ENCODE measurements at places on chromosomes 12 and 14.

DNA sequence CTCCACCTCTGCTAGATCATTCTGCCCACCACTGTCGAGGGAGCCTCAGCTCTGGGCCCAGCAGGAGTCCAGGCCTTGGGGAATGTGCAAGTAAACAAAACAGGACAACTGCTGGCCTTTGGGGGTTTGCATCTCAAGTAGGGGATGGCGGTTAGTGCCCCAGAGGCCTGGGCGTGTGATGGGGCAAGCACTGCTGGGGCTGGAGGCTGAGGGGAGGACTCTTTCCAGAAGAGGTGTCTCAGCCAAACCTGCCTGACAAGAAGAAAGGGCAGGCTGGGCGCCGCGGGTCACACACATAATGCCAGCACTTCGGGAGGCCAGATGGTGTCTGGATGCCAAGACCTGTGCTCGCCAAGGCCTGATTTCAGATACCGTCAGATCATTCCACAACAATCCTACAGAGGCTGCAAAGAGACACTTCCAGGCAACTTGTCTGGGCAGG lies 8.6 kb upstream of the ALDH2 start:
- no peak for DNase-seq

- DNase-seq = no peak
Measured at GRCh38 chr12:6200256-6201212, at the start of gene CD9. Gene CD9, plus strand, starts transcription at chr12:6200400. Its CDS starts 100 bp downstream, at chr12:6200500.

DNA sequence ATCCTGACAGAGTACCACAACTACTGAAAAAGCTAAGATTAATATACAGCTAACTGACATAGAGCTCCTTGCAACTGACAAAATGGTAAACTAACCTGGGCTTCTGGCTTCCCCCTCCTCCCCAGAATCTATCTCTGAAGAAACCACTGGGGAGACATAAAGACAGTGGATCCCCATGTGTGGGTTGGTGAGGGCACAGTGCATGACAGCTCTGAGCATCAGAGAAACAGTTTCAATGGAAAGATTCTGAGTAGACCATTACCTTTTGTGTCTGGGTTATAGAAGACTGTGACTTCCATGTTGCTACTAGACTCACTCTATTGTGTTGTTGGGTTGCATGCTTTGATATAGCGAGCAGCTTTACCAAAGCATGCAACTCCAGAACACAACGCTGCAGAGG lies 247.4 kb downstream of the EFCAB11 start:
- DNase-seq = no peak

- no peak for DNase-seq
Measured at GRCh38 chr12:62625228-62625627, 158.6 kb downstream of the MON2 start.

- DNase-seq = no peak
Measured at GRCh38 chr14:23366426-23366921, 1.5 kb upstream of the EFS start.

GRCh38 chr14:68607867-68608573 lies 184.8 kb downstream of the ZFP36L1 start:
- no peak for DNase-seq
